ENCODE measurements at places on chromosomes 12 and 14.

GRCh38 chr14:31545328-31545727 lies 15.9 kb upstream of the NUBPL start:
- DNase-seq = no peak

DNA sequence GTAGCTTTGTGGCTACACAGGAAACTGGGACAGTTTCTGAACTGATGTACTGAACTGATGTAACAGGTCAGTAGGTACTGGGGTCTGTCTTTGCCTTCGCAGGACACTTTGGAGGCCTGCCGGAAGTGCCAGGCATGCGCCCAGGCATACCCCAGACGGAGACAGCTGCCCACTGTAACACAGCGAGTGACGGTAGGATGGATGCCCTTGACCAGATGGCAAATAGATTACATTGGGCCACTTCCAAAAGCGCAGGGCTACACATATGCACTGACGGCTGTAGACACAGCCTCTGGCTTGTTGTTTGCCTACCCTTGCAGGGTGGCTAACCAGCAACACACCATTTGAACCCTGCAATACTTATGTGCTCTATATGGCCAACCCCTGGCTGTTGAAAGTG lies 94.1 kb upstream of the TMPO start:
- DNase-seq = no peak

- no peak for DNase-seq
Observed at GRCh38 chr12:48869191-48869590, 3.5 kb upstream of the RND1 start.

GRCh38 chr14:83611906-83612390 lies 1918.0 kb upstream of the FLRT2 start:
- no peak for DNase-seq

- DNase-seq = no peak
Observed at GRCh38 chr12:65685514-65685913, 138.8 kb upstream of the HMGA2 start.

GRCh38 chr12:120067901-120068300 lies 48.7 kb downstream of the RAB35 start:
- no peak for DNase-seq

GRCh38 chr12:116924558-116925453 lies 14.1 kb downstream of the FBXW8 start:
- DNase-seq = no peak

GRCh38 chr14:66247662-66248193 lies 238.4 kb upstream of the CCDC196 start:
- no peak for DNase-seq

DNA sequence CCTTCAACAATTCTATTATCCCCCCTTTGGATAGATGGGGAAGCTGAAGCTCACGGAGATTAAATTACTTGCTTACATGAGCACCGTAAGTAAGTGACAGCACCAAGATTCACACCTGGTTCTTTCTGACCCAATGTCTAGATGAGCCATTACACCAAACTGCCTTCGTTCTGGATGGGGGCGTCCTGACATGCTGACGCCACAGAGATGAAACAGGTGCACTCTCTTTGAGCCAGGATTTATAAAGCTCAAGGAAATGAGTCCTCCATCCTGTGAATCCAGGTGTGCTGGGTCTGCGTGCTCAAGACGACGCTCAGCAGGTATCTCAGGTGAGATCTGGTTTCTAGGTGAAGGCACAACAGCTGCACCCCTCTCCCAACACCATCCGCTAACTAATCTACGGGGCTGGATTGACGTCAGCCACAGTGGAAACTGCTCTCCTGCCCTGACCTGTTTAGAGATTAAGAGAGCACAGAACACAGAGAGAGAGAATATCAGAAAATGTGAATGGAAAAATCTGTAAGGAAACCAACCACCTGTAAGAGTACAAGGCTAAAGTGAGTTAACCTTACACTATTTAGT lies 61.6 kb downstream of the KSR2 start:
- DNase-seq = no peak

- DNase-seq = no peak
Observed at GRCh38 chr12:110115675-110116074, 8.5 kb upstream of the IFT81 start.
